ENCODE measurements at places on chromosomes 4 and X. TPM values are rescaled to one million over a fixed set of nuclear protein-coding genes. Genes with fewer than 3 reads are reported as not detected.

The NLRP2B gene
- not detected for total RNA-seq

- no peak for DNase-seq
Observed at GRCh38 chr4:121885115-121885514, 14.8 kb upstream of the BBS7 start.

GRCh38 chr4:52748432-52748831 is 2.8 kb downstream of the ERVMER34-1 start:
- no peak for DNase-seq

The PLK4 gene
- total RNA-seq, result 0.69 TPM

DNA sequence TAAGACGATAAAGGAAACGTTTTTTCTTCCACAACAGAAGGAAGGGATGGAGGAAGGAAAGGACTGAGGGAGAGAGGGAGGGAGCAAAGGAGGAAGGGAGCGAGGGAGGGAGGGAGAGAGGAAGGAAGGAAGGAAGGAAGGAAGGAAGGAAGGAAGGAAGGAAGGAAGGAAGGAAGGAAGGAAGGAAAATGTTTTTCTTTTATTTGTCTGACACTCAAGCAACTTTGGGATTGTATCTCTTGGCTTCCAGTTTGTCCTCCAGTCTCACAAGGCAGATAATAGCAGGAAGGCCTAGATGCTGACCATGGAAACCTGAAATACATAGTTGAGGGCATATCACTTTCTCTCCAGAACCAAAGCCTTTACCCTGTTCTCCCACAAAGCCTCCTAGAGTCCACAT is 226.7 kb downstream of the ZNF674 start:
- no peak for DNase-seq

The DCX gene
- total RNA-seq, result not detected

DNA sequence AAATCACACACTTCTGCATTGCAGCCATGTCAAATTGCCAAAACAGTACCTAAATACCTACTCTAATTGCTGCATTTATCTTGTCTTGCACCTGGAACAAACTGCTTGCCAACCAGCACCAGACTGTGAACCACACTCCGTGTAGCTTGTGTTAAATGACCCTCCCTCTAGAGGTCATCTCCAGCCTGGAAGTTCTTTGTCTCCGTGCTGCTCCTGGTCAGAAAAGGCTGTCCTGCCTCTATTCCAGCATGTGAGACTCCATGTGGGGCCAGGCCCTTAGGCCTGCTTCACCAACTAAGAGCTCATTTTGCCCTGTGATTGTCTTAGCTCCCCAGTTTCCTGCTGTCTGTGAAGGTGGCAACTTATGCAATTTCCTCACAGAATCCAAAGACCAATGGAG is 28.3 kb downstream of the CNGA2 start:
- DNase-seq, result no peak
